ENCODE measurements at places on chromosomes 6 and 20.
A peak's percentile ranks its signal among the peaks of the same experiment; 100 is the strongest.

GRCh38 chr6:56241124-56241802 is 6.1 kb downstream of the COL21A1 start:
- DNase-seq = no peak

GRCh38 chr20:46202766-46203509 is 84.8 kb downstream of the CD40 start:
- DNase-seq = no peak

GRCh38 chr20:50968289-50968688 is 9.7 kb downstream of the MOCS3 start:
- no peak for DNase-seq

DNA sequence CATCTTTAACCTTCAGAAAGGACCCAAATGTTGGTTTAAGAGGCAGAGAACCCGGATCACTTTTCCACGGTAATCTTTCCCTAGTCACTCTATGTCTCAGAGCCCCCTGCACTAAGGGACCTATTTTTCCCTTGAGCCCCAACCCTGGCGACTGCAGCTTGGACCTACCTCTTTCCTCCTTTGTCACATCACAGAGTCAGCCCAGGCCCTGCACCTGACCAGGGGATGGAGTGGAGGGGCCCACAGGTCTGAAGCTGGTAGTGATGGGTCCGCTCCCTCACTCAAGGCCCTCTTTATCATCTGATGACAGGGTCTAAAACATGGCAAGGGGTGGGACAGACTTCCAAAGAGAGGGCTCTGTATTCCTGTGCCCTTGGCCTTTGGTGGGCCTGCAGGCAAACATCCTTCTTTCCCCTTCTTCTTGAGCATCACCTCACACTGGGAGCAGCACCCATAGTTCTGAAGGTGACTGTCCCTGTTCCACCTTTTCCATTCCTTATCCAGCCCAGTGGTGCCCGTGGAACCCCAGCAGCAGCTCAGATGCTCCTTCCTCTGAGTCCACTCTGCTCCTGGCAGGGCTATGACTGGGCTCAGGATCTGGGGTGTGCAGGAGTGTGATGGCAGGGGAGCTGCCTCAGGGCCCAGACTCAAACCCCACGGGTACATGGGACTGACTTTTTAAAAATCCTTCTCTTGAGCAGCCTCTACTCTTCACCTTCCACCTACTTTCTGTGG is 6.3 kb downstream of the RAET1L start:
- no peak for DNase-seq

DNA sequence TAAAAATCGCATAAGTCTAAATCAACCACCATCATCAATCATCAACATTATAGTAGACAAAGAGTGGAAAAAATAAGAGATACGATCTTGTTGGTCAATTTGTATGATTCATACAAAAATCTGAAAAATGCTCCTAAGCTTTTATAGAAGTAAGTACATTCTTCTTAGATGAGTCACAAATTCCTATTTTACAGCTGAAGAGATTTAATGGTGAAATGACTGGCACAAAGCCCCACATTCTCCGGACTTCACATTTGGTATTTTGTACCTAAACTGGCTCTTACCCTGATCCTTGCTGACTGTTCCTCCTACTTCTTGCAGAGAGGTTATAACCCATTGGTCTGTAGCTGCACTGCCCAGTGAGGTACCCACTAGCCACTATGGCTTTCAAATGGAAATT is 29.9 kb upstream of the PREP start:
- DNase-seq = peak; percentile 91

GRCh38 chr6:49841424-49841823 is 24.9 kb downstream of the CRISP1 start:
- DNase-seq = no peak

DNA sequence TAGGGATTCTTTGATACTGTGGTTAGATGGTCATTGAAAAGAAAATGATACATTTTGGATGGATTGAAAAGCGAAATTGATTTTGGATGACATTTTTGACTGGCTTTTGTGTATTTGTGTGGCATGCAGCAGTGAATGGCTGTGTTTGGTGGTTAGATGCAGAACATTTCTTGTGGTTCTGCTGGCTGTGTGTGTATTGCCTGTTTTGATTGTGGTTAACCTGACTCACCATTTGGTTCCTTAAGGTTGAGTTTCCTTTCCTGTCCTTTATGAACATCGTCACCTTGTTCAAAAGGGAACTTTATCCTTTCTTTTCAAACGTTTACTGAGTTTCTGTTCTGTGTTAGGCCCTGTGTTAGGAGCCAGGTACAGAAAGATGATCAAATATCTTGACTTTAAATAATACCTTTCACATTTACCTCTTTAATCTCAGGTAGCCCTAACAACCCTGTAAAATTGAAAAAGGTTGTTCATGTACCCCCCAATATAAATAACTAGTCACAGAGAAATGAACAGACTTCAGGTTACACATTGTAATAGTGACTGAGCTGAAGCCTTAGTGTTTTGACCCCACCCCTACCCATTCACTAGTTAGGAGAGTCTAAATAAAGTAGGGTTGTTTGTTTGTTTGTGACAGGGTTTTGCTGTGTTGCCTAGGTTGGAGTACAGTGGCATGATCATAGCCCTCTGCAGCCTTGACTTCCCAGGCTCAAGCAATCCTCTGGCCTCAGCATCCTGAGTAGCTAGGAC is 23.8 kb downstream of the ANKS1A start:
- DNase-seq = peak; percentile 65

DNA sequence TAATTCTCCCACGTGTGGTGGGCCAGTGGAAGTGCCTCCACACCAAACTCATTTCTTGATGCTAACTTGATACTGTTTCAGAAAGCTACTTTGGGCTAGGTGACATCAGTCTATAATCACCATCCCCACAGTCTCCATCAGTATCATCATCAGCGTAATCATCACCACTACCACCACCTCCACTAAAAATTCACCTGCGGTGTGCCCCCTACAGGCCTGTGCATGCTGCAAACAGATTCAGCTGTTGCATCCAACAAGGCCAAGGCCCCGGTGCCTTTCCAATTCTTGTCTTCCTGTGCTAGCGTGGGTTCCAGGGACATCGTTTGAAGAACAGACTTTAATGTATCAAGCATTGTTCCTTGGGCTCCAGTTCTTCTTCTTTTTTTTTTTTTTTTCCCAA is 201.3 kb upstream of the EXOC2 start:
- DNase-seq = no peak

- no peak for DNase-seq
Observed at GRCh38 chr6:53795702-53796450, 1.1 kb downstream of the LRRC1 start.

DNA sequence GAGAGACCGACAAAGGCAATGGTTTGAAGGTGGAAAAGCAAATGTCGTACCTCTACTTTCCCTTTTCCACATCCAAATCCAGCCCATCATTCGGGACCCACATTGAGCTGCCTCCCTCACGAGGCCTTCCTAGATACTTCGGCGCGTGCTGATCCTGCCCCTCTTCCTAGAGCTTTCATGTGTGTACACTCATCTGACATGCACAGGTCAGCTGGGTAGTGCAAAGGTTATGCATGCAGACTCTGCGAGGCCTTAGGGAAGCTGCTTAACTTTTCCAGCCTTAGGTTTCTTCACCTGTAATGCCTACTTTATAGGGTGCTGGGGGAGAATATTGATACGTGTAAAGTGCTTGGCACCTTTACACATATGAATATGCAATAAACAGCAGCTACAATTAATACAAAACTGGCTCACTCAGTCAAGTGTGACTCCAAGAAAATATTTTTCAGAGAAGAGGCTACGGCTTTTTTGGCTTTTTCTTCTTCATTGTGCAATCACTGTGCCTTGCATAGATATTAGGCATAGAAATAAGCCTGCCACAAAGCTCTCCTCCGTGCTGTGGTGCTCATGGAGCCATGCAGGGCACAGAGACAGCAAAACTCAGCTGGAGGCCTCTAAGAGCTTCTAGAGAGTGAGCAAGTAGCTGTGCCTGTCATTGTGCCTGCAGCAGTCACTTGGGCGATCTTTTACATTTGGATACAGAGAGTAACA is 3.6 kb upstream of the MANBAL start:
- no peak for DNase-seq

GRCh38 chr6:3296537-3296936 is 37.8 kb downstream of the PSMG4 start:
- DNase-seq = no peak
